Karpas-422 (cell line): ENCODE measurements at places on chromosomes 16 and 17.

GRCh38 chr17:77320044-77320440, 179.3 kb downstream of the SEC14L1 start:
- no peaks in the 10 kb centered on the region for H3K36me3 ChIP-seq
- H3K27ac ChIP-seq = no peak overlapping the region
- peak overlapping the region; percentile 58 for H3K4me3 ChIP-seq
- peaks cover 3% of the 10 kb centered on the region; the same call in 1 of the 2 replicates for H3K27me3 ChIP-seq
- H3K4me1 ChIP-seq = peaks cover 67% of the 10 kb centered on the region

DNA sequence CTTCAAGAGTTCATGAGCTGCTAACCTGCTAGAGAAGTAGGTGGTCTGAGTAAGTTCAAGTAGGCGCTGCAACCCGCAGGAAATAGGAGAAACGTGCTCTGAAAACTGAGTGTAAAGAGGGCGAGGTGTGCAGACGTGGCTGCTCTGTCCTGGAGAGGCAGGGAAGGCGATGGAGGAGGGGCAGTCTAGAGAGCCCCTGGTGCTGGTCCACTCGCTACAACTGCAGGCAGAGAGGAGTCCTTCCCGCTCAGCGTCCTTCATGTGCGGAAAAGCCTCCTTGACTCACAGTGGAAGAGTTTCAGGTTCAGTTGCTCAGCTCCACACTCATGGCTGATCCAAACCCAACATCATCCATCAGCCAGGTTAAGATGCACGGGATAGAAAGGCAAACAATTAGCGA, 12.1 kb downstream of the ABCA3 start:
- H3K27me3 ChIP-seq = no peaks in the 10 kb centered on the region
- no peaks in the 10 kb centered on the region for H3K36me3 ChIP-seq
- H3K4me3 ChIP-seq = no peak overlapping the region
- DNase-seq = no peak

DNA sequence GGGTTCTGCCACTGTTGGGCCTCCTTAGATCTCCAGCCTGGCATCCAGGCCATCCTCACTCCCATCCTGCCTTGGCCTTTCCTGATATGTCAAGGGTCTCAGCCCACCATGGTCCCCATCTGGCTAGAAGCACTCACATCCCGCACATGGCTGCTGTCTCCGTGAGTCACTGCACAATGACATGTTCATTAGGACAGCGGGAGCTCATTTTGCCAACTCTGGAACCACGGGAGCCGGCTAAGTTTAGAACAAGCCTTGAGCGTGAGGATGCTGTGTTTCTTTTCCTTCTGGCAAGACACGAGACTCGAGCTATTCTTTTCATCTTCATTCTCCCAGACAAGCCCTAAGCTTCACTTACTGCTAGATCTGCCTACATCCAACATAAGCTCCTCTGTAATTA, 65.7 kb upstream of the KSR1 start:
- H3K36me3 ChIP-seq = no peaks in the 10 kb centered on the region
- H3K4me1 ChIP-seq = no peaks in the 10 kb centered on the region
- no peaks in the 10 kb centered on the region for H3K27me3 ChIP-seq
- H3K4me3 ChIP-seq = no peak overlapping the region
- H3K27ac ChIP-seq = no peak overlapping the region

DNA sequence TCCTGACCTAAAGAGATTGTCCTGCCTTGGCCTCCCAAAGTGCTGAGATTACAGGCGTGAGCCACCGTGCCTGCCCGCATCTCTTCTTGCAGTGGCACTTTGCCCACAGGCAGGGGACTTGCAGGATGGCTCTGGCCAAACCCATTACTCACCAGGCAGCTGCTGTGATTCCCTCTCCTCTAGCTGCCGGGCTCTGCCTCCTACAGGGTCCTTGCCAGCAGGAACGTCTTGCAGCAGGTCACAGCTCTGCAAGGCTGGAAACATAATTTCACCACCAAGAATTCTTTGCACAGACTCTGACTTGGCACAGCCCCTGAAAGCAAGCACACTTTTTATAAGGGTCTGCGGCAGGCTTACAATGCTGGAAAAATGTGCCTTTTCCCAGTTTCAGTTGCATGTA, 20.3 kb downstream of the COX4I1 start:
- DNase-seq = no peak
- no peak overlapping the region for H3K27ac ChIP-seq
- H3K27me3 ChIP-seq = no peaks in the 10 kb centered on the region

DNA sequence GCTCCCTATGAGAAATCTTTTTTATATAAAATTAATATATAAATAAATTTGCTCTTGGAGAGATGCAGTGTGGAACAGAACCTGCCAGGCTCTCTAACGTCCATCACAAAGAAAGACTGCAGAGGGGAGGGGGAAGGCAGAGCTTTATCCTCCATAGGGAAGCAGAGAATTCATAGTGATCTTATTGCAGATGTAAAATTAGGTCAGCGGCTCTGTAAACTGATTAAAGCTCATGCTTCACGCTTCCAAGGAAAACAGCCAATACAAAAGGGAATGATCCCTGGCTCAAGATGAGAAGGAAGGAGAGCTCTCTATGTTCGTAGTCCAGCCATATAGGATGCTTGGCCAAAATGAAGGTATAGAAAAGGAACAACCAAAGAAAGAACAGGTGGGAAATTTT, 532.3 kb upstream of the PSMD7 start:
- H3K27ac ChIP-seq = no peak overlapping the region
- H3K36me3 ChIP-seq = no peaks in the 10 kb centered on the region
- no peak for DNase-seq
- H3K4me3 ChIP-seq = no peak overlapping the region
- H3K27me3 ChIP-seq = 0 out of 2 replicates have a peak, but pooled peaks cover 3% of the 10 kb centered on the region

DNA sequence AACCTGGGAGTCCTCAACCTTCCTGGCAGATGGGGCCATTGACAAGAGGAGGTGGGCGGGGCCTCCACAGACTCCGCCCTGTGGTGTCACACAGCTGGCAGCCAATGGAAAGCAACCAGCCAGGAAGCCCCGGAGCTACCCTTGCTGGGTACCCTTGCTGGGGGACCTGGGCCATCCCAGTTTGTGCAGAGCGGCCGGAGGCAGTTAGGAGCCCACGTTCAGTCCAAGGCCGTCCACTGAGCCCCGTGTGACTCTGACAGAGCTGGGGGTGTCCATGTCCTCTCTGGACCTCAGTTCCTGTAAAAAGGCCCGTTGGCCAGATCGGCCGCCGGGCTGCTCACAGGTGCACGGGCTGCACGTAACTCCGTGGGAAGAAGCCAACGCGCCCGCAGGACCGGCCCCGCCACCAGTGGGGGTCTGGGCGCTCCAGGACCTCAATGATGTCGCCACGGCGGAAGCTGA, 17.1 kb upstream of the FAM83G start:
- H3K4me3 ChIP-seq = no peak overlapping the region
- no peak overlapping the region for H3K27ac ChIP-seq
- DNase-seq = peak; percentile 83
- no peaks in the 10 kb centered on the region for H3K27me3 ChIP-seq
- peaks cover 11% of the 10 kb centered on the region; the same call in 1 of the 2 replicates for H3K4me1 ChIP-seq

DNA sequence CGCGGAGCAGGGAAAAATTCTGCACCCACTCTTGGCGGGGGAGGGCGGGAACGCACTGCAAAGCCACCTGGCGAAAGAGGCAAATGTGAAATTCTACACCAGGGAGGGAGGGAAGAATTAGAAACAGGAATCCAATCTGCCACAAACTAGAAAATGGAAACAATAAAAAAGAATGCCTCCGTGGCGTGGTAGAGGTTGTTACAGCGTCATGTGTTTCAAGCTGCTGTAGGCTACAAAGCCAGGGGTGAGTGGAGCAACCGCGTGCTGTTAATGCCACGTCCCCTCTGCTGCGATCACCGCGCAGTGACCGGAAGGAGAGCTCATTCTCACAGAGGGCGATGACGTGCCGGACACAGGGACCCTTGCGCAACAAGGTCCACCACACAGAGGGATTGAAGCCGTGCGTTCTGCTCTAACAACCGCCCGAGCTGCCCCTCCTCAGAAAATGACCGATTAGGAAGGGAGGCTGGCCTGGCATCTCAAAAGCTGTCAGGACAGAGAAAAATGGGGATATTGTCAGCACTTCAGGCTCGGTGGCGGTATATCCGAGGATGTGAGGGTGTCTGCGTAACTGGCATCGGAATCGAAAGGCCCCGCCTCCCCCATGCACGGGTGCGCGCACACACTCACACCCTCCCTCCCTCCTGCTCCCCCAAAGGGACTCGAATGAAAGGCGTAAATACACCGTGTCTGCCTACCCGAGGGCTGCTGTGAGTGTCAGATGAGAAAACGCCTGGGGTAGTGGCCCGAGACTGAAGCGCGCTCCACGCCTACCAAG, 70.8 kb upstream of the TNRC6C start:
- no peaks in the 10 kb centered on the region for H3K36me3 ChIP-seq
- H3K27ac ChIP-seq = no peak overlapping the region
- H3K27me3 ChIP-seq = no peaks in the 10 kb centered on the region; the same call in 1 of the 2 replicates
- peaks cover 37% of the 10 kb centered on the region for H3K4me1 ChIP-seq

- H3K27ac ChIP-seq = no peak overlapping the region
- no peaks in the 10 kb centered on the region for H3K36me3 ChIP-seq
- no peaks in the 10 kb centered on the region for H3K4me1 ChIP-seq
- H3K27me3 ChIP-seq = no peaks in the 10 kb centered on the region
These were observed 290.9 kb downstream of the HS3ST3A1 start for GRCh38 chr17:13310858-13311257.

DNA sequence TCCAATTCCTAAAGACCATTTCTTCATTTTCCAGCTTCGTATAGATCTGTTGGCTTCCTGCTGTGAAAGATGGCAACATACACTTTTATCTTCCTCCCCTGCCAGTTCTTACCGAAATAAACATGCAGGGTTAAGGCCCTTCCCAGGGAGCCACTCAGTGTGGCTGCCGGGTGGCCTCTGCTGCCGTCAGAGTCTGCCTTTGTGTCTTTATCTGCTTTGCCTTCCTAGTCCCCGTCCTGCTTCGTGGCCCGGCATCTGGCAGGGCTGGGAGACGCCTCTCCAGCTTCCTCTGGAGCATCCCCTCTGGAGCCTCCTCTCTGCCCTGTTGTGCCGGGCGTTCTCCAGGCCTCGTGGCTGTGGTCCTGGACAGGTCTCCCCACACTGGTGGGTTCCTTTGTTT, 30.3 kb upstream of the CAPN15 start:
- peaks cover 4% of the 10 kb centered on the region for H3K4me1 ChIP-seq
- H3K27ac ChIP-seq = no peak overlapping the region

- peaks cover 13% of the 10 kb centered on the region; the same call in 1 of the 2 replicates for H3K36me3 ChIP-seq
- H3K4me1 ChIP-seq = peaks cover 23% of the 10 kb centered on the region
- DNase-seq = peak; percentile 64
- no peak overlapping the region for H3K4me3 ChIP-seq
- H3K27ac ChIP-seq = no peak overlapping the region
These were observed 5.5 kb downstream of the CYLD start for GRCh38 chr16:50747207-50747956.

DNA sequence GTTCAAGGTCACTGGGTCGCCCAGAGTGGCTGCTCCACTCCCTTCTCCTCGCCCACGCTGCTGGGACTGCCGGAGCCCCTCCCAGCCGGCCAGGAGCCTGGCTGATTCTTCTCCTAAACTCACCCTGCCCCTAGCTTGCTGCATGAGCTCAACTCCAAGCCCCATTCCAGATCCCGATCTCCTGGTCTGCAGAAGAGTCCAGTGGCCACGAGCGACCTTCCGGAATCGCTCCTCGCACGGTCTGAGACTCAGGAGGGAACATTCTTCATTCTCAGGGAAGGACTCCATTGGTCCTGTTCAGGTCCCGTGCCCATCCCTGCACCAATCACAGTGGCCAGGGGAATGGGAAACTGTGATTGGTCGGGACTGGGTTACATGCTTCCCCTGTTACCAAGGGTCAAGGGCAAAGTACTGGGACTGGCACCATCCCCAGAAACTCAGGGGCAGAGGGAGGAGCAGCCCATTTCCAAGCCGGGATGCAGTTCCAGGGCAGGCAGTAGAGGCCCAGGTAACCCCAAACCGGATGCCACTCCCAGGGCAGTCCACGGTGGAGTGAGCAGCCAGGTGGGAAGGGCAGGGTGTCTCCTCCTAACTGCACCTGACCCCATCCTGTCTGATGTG, 24.5 kb upstream of the CIBAR2 start:
- no peak overlapping the region for H3K4me3 ChIP-seq
- peak; percentile 57 for DNase-seq
- no peak overlapping the region for H3K27ac ChIP-seq
- H3K4me1 ChIP-seq = no peaks in the 10 kb centered on the region

DNA sequence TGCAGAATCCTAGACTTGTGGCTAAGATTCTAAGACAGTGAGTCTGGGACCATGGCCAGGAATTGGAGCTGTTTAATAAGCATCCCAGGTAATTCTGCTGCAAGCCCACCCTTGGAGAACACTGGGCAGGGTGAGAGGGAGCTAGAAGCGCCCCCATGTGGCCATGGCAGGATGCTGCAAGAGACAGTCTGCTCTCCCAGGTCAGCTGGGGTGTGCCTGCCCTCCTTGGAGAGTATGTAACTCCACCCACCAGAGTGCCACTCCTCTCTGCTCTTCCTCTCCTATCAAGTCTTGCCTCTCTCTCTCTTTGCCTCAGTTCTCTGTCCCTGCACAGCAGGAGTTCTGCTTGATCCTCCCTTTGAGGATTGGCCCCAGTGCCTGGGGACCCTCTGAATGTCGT, 14.9 kb downstream of the RCVRN start:
- peak; percentile 89 for DNase-seq
- H3K4me1 ChIP-seq = 0 out of 2 replicates have a peak, but pooled peaks cover 4% of the 10 kb centered on the region
- no peaks in the 10 kb centered on the region for H3K27me3 ChIP-seq
- no peak overlapping the region for H3K27ac ChIP-seq
- H3K4me3 ChIP-seq = no peak overlapping the region

DNA sequence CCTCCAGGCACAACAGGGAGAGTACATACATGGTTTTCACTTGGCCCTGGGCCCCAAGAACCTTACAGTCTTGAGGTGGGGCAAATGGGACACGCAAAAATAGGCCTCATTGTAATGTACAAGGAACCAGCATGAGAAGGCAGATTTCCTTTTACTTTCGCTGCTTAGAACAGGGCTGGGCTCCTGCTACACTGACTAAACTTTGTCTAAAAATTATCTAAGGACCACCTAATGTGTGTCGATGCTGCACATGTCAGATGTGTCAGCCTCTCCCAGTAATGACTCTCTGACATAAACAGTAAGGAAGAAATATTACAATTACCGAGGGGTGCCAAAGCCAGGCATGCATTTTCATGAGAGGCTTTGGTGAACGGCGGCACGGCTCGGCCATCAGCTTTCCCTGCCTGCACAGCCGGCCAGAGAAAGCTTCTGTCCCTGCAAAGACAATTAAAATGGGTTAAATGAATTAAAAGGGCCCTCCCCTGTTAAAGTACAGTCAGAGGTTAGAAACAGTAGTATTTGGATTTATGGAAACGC, 224.2 kb upstream of the IRX3 start:
- no peaks in the 10 kb centered on the region for H3K36me3 ChIP-seq
- H3K27ac ChIP-seq = no peak overlapping the region
- DNase-seq = no peak
- peaks cover 13% of the 10 kb centered on the region for H3K4me1 ChIP-seq
- H3K4me3 ChIP-seq = no peak overlapping the region

- no peaks in the 10 kb centered on the region for H3K36me3 ChIP-seq
- no peaks in the 10 kb centered on the region for H3K27me3 ChIP-seq
- DNase-seq = no peak
- H3K4me1 ChIP-seq = 0 out of 2 replicates have a peak, but pooled peaks cover 6% of the 10 kb centered on the region
- no peak overlapping the region for H3K4me3 ChIP-seq
- no peak overlapping the region for H3K27ac ChIP-seq
These were observed 116.0 kb upstream of the ERCC4 start for GRCh38 chr16:13803974-13804373.

- DNase-seq = no peak
- no peak overlapping the region for H3K4me3 ChIP-seq
- H3K27ac ChIP-seq = no peak overlapping the region
These were observed 14.1 kb upstream of the PPM1D start for GRCh38 chr17:60585887-60586286.
